ENCODE measurements at places on chromosomes 5 and 9. TPM values are rescaled to one million over a fixed set of nuclear protein-coding genes. Genes with fewer than 3 reads are reported as not detected.
A peak's percentile ranks its signal among the peaks of the same experiment; 100 is the strongest.

DNA sequence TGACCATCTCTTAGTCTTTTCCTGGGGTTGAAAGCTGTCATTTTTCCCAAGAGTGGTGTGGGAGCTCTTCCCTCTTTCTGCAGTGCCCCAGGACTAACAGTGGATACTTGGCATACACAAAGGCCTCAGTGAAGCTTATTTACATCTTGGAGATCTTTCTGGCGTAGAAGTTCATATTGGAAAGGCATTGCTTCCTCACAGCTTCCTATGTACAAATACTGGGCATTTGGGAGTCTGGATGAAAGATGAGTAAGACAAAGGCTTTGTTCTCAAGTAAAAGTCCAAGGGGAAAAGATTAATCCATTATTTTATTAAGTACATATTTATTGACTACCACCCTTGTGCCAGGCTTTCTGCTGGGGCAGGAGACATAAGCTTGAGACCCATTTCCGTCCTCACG is 22.0 kb downstream of the MAP3K1 start:
- no peak for DNase-seq

CENPP gene
- total RNA-seq = 1.9 TPM

ANKRD34B gene
- total RNA-seq = 0.20 TPM

GPRIN1 gene
- total RNA-seq = 8.2 TPM

SDHA gene
- 102 TPM for total RNA-seq

DNA sequence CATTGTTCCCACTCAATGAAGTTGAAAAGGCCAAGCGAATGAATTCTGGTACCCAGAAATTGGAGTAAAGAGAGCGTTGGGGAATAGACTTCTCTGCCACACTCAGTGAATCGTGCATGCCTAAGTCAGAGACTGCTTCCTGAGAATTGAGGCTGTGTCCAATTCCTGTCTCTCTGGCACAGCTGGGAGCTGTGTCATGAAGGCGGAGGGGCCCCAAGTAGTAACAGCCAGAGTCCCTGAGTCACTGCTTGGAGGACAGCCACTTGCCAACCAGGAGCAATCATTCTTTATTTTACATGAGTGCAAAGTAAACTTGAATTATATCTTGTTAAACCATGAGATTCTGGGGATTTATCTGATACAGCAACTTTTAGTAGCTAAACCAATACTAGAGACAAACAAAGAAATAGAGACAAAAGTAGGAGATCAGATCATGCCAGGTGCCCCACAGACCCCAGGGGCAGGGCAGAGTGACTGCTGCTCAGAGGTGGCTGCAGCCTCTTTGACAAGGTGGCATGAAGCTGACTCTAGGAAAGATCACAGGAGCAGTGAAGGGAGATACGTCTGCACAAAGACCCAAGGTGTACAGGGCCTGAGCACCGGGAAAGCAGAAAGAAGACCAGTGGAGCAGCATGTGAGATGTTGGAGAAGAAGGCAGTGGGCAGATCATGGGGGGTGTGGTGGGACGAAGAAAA is 246.0 kb downstream of the GADD45G start:
- DNase-seq = peak; percentile 32

AGXT2 gene
- not detected for total RNA-seq

DNA sequence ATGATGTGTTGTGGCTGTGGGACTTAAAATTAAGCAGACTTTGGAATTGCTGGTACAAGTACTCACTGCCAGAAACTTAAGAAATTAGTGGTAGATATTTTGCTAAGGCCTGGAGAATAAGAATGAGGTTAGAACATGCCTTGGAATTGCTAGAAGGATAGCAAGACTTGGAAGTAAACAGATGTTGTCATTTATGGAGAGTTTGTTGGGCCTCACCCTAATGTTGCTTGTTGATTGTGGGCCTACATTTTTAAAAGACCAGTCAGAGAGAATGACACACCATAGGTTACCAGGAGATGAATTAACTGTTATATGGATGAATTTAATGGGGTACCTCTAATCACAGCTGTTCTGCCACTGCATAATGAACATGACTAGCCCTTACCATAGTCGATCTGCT is 120.1 kb upstream of the GAS1 start:
- DNase-seq = no peak

HTR1A gene
- total RNA-seq = not detected

WDR38 gene
- not detected for total RNA-seq

DNA sequence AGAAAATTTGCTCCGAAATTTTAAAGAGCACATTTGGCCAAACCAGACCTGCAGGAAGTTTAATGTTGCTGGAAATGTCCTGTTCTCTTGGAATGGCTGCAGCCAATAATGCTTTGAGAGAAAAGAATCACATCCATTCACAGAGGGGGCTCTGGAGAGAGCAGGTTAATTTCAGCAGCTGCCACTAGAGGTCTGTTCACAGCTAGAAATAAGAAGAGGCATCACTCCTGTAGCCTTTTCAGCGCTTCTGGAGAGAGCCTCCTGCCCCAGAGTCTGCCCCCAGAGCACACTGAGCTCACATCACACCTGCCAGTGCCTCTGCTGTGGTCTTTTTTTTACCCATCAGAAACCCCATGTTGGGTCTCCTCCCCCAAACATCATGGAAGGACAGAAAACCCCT is 124.8 kb upstream of the RAD23B start:
- no peak for DNase-seq

GRCh38 chr5:19104948-19105347 is 883.1 kb downstream of the CDH18 start:
- no peak for DNase-seq

- no peak for DNase-seq
Observed at GRCh38 chr5:58755397-58755796, 172.5 kb downstream of the RAB3C start.

GRCh38 chr5:35134278-35135030 is 86.7 kb upstream of the AGXT2 start:
- no peak for DNase-seq

- peak; percentile 58 for DNase-seq
Observed at GRCh38 chr5:179762079-179762780, 29.6 kb downstream of the MAML1 start.

- DNase-seq = no peak
Observed at GRCh38 chr9:103789686-103790085, 304.4 kb upstream of the SMC2 start.

TAF1L gene
- total RNA-seq = 0.02 TPM

- DNase-seq = no peak
Observed at GRCh38 chr5:81696418-81697397, 54.2 kb downstream of the SSBP2 start.

DNA sequence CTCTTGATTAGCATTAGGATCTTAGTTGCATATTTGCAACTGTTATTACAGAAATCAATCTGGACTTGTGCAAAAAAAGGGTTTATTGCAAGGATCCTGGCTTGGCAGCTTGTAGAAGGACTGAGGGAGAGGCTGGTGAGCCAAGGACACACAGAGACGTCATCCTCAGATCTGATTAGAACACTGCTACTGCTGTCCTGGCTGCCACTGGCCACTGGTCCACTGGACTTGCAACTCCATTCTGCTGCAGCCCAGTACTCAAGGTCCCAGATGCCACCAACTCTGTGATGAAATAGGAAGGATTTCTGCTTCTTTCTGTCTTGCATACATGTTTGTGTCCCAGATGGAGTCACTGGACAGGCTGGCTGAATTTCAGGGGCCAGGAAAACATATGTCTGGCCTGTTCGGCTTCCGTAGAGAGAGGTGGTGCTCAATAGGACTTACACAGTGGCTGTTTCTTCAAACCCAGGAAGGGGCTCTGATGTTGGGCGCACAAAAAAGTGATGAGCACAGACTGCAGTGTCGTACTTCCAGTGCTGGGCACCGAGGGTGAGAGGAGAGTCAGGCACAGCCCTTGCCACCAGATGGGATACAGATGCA is 68.9 kb upstream of the SH3PXD2B start:
- DNase-seq = no peak

DNA sequence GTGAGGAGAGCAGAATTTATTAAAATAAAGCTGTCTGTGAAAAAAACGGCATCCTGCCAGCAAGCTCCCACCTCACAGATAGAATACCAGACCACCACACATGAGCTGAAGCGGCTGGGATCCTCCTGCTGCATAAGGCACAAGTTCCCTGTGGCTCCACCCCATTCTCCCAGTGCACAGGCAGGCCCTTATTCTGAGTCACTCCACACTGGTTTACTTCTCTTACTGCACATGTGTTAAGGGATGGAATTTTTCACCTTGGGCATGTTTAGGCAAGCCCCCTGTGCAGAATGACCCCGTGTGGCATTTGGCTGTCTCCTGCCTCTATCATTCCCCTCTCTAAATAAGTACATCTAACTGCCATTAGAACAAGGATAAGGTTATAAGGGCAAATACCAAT is 115.0 kb upstream of the ELAVL2 start:
- DNase-seq = no peak

GRCh38 chr9:78314550-78314949 is 17.6 kb downstream of the PSAT1 start:
- no peak for DNase-seq

ISL1 gene
- 5.4 TPM for total RNA-seq

- DNase-seq = no peak
Observed at GRCh38 chr5:73722231-73722630, 96.2 kb downstream of the ARHGEF28 start.

TGFBR1 gene
- 203 TPM for total RNA-seq

DNA sequence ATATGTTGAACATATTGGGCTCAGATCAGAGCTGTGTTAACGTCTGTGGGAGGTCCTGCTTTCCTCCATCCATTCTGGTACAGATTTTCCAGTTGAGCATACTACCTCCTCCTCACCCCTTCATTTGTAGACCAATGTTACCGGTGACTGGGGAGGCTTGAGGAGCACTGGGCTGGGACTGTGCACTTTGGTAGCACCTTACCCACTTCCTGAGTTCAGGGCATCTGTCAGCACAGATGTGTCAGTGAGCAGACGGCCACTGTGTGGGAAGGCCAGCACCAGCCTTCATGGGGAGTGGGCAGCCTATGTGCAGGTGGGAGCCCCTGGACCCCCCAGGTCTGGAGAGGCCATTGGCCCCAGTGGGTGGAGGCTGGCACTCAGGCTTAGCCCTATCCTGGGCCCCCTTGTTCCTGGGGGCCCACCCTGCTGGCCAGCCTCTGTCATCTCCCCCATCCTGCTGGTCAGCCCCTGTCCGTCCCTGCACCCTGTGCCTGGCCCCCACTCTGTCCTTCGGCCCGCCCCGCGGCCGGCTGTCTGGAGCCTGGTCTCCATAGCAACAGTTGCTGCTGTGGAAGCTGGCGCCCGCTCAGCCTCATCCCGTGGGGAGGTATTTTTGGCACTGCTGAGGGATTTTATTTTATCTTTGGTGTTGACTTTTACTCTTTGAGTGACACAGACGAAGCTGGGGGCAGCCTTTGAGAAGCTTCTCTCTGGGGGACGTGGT is 21.3 kb downstream of the WNK2 start:
- peak; percentile 6 for DNase-seq

DNA sequence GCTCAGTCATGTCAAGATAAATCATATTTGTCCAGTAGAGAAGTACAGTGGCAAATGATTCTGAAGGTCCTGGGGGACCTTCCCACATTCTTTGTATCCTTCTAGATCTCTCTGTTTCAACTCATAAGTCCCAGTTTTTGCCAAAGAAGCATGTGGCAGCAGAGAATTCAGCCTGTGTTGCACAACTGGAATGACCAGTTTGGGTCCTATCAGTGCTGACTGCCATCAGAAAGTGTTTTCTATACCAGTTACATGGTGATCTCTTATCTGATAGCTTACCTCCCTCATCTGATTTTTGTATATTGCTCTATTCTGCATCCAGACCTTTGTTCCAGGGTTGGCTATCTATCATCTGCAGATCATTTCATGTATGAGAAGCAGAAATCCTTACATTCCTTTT is 21.7 kb downstream of the GM2A start:
- DNase-seq = no peak

DNA sequence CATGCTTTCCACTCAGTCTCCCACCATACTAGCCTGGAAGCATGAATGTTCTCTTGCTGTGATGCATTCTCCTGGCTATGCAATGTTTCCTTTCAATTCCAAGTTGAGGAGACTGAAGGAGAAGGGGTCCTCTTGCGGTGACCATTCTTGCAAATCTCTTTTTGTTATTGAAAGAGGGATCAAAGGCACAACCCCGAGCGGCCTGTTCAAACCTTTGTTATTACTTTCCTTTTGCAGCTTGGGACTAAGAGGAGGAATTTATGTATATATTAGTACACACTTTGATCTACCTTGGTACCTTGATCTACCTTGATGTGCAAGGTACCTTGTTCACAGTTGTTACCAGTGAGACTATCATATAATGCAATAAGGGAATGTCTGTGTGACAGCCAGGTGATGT is 147.3 kb downstream of the KCTD16 start:
- no peak for DNase-seq

RNF180 gene
- total RNA-seq = 4.6 TPM

FBXO38 gene
- total RNA-seq = 36.2 TPM

GRCh38 chr5:58849921-58850667 is 267.2 kb downstream of the RAB3C start:
- peak; percentile 15 for DNase-seq

DNA sequence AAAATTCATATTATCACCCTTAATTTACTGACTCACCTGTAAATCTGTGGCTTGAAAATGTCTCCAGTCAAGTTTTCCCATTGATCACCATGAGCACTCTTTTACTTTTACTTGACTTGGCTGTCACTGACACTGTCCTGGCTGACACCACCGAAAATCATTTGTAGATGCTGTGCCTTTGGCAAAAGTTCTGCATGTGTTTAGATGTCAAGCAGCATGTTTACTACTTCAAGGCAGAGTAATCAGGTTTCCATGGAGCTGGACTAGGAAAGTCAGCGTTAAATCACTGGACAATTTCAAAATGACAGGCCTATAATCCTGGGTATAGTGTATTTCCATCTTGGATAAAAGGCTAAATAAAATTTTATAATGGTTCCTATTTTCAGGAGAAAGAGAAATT is 1530.6 kb upstream of the CDH6 start:
- DNase-seq = no peak

GRCh38 chr9:133443982-133444381 is 15.8 kb upstream of the CACFD1 start:
- peak; percentile 15 for DNase-seq

- DNase-seq = no peak
Observed at GRCh38 chr9:104960662-104961061, 32.7 kb upstream of the ABCA1 start.

DMRT2 gene
- total RNA-seq = 0.18 TPM

C9orf57 gene
- total RNA-seq = not detected

- DNase-seq = peak; percentile 49
Observed at GRCh38 chr5:146725025-146725424, 153.5 kb downstream of the PPP2R2B start.

- peak; percentile 61 for DNase-seq
Observed at GRCh38 chr5:149464796-149465489, 85.9 kb upstream of the IL17B start.

GRIA1 gene
- 4.2 TPM for total RNA-seq

- DNase-seq = no peak
Observed at GRCh38 chr9:112858625-112859147, 32.0 kb downstream of the SLC46A2 start.

All from astrocyte (in vitro differentiated cells and primary cell).